ENCODE measurements at places on chromosomes 1 and 21.

- no peak for DNase-seq
These were observed 70.4 kb downstream of the SPSB1 start for GRCh38 chr1:9363061-9363471.

DNA sequence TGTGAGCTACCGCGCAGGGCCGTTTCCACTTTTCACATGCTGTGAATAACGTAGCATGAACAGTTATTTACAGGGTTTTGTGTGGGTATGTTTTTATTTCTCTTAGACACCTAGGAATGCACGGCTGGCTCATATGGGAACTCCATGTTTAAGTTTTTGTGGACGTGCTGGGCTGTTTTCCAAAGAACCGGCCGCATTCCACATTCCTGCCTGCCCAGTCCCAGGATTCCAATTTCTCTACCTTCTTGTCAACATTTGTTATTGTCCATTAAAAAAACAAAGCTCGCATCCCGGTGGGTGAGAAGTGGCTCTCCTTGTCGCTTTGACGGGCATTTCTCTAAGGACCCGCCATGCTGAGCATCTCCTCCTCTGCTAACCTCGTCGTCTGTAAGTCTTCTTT is 47.1 kb upstream of the LRRC3 start:
- DNase-seq = no peak

DNA sequence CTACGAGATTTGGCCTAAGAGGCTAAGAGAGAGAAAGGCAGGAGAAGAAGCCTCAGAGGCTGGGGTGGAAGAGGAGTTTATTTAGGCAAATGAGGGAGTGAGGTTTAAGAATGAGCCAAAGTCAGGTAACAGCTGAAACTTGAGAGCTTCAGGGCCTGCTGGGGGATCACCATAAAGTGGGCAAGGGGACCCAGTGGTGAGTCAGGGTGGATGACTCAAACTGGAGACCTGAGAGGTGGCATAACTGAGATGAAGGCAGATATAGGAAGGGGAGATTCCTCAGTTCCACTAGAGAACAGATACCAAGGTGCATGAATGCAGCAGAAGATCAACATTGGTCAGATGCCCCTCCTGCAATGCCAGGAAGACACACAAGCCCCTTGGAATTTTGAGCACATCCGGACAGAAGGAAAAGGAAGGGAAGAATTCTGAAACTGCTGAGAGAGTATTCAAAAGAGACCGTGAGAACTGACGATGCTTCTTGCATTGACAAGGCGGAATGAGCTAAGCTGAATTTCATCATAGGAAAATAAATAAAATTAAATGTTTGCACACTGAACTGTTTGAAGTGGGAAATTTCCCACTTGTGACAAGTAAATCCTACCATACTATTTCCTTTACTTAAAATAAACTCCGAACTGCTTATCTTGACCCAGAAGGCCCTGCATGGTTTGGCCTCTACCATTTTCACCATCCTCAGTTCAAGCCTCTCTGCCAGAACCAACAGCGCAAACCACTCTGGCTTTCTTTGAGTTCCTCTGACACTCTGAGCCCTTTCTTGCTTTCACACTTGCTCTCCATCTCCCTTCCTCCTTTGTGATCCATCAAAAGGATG is 94.1 kb downstream of the NMNAT2 start:
- DNase-seq = no peak

DNA sequence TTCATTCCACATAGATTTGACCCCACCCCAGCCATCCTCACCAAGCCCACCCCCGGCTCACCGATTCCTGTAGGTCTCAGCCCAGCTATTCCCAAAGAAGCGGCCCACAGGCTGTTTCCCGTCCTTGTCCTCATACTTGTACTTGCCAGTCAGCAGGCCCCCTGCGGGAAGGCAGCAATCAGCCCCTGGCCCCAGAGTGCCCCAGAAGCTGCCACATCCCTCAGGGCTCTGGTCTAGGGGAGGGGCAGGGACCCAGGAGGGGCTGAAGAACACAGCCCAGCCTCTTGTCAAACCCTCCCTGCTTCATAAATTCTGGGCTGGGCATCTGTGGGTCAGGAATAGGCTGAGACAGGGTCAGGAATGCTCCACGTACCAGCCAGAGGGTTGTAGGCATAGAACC is 5.0 kb downstream of the AKR7A2 start:
- no peak for DNase-seq
